ENCODE measurements at places on chromosomes 16 and 17.

DNA sequence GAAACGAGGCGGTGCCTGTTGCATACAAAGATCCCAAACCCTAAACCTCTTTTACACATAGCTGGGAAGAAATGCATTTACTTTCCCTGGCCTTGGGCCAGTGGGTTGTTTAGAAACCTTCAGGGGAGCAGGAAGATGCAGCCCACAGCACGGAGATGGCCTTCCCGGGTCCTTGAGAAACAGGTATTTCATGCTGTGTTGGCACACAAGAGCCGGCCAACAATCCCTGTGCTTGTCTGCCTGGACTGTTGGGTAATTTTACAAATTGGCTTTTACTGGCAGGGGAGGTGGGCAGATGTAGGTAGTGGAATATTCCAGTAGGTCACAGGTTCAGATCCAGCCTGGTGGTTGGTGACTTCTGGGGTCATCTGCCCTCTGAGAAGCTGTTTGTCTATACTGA lies 148.0 kb downstream of the FOXL1 start:
- no peak for ATAC-seq

GRCh38 chr16:65794973-65795372 lies 571.5 kb upstream of the CDH5 start:
- no peak for ATAC-seq

- peak; percentile 41 for ATAC-seq
Measured at GRCh38 chr16:71412270-71413160, 29.3 kb downstream of the TLE7 start.

DNA sequence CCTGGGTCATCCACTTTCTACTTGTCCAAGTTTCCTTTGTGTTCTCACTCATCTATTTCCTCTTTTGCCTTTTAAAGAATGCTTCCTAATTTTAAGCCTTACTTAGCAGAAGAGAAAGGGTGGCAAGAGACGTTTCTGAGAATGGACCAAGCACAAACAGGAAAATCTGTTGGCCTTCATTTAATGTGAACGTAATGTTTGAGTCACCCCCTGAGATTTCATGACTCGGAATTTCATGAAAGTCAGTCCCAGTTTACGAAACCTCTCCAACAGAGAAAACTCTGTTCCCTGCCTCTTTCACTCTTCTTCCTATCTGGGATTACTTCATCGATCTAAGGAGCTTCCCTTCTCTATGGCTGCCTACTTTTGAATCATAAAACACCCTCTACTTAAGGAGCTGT lies at the start of gene CD300E:
CD300E (minus strand) TSS at position 46 of the 401 bp plus-strand sequence. CDS start 117 bp downstream, outside the sequence.
- no peak for ATAC-seq

DNA sequence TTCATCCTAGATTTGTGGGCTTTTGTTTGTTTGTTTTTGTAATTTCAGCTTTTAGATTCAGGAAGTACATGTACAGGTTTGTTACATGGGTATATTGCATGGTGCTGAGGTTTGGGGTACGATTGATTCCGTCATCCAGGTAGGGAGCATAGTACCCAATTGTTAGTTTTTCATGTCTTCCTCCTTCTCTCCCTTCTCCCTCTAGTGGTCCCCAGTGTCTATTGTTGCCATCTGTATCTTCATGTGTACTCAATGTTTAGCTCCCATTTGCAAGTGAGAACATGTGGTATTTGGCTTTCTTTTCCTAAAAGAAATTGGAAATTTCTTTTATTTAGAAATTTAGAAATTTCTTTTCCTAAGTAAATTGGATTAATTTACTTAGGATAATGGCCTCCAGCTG lies 37.1 kb upstream of the BCAS3 start:
- ATAC-seq: no peak

DNA sequence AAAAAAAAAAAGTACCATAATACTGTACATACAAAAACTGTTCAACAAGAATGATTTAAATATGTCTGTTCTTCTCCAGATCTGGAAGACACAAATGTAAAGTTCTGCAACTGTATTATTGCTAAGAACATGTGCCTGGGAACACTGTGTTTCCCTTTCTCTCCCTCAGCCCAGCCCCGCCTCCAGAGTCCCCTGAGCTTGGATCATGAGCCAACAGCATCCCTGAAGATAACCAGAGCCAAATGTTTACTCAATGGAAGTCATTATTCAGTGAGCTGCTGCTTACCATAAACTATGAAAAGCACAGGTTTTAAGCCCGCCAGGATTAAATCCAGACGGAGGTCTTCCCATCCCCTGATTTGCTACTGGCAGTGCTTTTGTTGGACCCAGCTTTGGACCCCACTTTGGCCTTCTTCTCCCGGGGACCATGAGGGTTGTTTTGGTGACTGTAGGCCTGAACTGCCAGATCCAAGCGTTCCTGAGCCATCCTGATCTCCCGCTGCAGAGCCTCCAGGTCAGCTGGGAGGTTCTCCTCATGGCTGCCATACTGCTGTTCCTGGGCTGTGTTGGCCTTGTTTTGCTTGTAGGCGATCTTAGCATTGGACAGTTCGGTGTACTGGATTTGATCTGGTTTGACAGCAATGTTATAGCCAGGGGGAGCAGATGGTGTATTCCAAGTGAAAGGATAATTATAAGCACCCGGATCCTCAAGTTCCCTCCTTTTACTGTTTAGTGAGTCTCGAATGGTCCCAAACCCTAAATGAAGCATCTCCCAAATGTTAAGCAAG lies 25.6 kb downstream of the GJC1 start:
- ATAC-seq: no peak

DNA sequence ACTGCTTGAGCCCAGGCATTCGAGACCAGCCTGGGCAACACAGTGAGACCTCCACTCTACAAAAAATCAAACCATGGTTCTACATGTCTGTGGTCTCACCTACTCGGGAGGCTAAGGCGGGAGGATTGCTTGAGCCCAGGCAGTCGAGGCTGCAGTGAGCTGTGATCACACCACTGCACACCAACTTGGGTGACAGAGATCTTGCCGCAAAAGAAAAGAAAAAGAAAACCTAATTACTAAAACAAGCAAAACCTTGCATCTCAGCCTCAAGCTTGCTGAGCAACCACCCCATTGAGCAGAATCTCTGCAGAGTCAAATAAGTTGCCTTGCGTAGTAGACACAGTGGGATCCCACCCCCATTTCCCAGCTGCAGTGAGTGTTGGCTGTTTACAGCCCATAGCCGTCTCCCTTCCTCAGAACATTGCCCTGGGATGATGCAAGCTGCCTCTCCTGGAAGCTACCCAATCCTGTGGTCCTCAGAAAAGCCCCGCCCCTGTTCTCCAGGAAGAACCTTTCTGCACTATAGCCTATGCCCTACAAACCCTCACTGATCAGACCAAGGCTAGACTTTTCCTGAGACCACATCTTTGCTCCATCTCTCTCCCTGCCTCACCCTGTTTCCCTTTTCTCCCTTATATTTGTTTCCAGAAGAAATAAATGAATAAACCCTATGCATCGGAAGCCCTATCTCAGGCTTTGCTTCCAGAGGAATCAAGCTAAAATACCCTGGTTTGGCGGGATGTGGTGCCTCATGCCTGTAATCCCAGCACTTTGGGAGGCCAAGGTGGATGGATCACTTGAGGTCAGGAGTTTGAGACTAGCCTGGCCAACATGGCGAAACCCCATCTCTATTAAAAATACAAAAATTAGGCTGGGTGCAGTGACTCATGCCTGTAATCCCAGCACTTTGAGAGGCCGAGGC lies 16.7 kb upstream of the ERN2 start:
- ATAC-seq: no peak

- ATAC-seq: no peak
Measured at GRCh38 chr17:61450641-61451537, 1.3 kb upstream of the TBX4 start.

- no peak for ATAC-seq
Measured at GRCh38 chr17:76929148-76929547, 60.9 kb downstream of the MGAT5B start.

DNA sequence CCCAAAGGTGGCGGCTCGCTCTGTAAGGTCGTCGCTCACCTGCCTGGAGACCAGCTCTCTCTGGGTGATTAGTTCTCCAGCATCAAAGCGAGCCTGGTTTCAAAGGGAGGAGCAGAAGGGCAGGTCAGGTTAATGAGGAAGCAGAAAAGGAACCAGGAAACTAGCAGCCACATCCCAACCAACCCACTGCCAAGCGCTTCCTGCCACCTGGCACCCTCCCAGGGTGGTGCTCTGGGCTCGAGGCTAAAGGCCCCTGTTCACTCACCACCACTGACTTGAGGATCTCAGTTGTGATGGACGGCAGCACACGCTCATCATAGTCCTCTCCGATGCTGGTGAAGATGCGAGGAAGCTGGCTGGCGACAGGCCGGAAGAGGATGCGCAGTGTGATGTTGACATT lies 5.6 kb downstream of the PHB1 start:
- no peak for ATAC-seq

All from activated CD4-positive, CD25-positive, alpha-beta regulatory T cell treated with anti-CD3 and anti-CD28 coated beads, Interleukin-2, amount 50 U/mL, for 24 hours (primary cell).